ENCODE measurements at places on chromosomes 13 and 19.

DNA sequence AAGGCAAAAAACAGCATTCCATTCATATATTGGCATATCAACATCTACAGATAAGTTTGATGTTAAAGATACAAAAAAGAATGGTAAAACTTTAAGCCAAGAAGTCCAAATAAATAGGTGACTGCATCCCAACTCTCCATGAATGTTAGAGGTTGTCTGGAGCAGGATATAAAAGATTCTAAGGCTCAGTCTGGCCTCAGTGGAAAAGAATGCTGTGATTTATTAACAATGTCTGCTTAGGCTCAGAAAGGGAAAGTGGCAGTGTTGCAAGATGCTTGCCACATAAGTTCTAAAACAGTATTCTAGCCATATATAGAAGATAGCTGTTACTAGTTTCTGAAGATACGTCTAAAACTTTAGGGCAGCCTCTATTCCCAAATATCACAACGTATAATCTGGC, 179.8 kb upstream of the NBEA start:
- DNase-seq = no peak

- DNase-seq = no peak
Measured at GRCh38 chr13:65609350-65609749, 1620.8 kb downstream of the PCDH9 start.

GRCh38 chr19:10105509-10106099, 558 bp upstream of the PPAN start:
- no peak for DNase-seq

GRCh38 chr19:15317392-15318071, 14.8 kb downstream of the BRD4 start:
- DNase-seq = no peak

DNA sequence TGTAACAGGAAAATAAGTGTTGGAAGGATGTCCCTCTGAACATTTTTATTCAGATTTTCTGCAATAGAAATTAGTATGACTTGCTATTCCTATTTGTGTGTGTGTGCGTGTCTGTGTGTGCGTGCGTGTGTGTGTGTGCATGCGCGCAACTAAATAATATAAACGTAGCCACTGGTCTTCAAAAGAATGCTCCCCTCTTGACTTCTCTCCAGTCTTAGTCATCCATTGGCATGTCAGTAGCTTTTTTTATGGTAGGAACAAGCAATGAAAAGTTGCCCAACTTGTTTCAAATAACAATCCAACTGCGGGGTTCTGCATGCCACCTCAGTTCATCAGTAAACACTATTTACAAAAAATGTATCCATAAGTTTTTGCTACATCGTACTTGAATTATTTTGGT, 249.6 kb downstream of the GPC6 start:
- DNase-seq = no peak

DNA sequence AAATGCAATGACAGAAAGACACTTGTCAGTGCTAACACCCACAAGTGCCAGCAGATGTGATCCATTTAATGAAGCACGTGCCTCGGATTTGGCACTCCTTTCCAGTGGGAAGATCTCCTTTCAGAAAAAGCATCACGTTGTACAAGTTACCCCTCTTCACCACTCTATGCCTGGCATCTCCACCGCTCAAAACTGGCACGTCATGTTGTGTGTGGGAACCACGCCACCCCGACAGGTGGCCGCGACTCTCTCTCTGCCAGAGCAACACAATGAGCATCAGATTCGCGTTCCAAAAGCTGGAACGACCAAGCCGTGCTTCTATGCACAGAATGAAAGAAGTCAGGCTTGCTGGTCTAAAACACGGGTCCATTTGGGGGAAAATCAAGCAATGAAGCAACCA, 24.3 kb downstream of the TMTC4 start:
- DNase-seq = no peak

- no peak for DNase-seq
Measured at GRCh38 chr13:98144801-98145350, 2.0 kb downstream of the FARP1 start.

DNA sequence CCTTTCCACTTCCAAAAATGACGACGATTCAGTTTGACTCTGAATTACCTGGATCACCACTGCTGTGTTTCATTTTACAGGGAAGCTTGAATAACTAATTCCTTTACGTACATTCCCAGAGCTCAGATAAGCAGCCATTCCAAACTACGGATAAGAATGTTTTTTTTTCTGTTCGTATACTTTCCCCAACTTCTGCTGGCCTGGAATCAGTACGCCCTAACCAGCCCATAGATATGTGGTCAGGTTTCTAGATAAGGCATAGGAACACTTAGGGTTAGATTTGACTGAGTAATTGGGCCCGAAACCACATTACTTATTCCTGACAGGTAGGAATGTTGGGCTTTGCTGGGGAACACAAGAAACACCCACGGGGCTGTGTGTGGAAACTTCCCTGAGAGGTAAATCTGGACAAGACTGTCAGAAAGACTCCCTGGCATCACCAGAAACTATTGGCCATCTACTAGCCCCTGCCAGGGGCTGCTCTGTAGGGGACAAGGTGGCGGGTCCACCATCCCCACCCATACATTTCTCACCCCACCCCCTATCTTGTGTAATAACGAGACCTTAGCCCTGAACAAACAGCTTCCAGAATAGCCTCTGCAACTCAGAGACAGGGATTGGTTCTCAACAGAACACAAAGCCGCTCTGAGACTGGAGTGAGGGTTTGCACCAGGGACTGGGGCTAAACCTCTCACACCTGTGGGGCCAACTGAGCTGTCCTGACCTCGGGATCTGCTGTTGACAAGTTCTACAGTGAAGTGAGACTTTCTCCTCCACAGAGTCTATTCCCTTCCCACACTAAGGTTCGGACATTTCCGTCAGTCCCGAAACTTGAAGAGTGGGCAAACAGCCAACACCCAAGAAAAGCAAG, 15.6 kb downstream of the RHPN2 start:
- DNase-seq = no peak

- DNase-seq = no peak
Measured at GRCh38 chr13:100534147-100534843, 54.3 kb downstream of the GGACT start.

- DNase-seq = no peak
Measured at GRCh38 chr13:112951674-112952371, 17.2 kb upstream of the MCF2L start.

DNA sequence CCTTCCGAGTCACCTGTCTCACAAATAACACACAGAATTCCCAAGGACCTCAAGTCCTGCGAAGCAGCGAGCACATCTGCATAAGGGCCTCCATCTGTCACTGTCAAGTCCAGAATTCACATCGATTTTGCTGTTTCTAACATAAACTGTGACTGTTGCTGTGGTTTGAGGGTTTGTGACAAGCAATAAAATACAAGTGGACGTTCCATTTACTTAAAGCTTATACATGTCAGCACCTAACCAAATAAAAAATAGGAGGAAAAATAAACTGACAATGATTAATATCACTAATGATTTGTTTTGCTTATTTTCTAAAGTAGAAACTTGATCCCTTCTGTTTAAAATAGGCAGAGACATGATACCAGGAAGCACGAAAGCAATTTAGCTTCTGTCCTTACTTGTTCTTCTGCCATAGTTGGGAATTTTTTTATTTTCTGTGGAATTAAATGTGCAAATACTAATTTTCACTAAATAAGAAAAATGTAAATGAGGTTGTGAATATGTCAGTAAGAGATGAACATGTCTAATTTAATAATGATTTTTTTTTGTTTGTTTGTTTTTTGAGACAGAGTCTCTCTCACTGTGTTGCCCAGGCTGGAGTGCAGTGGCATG, 279.1 kb downstream of the FGF9 start:
- DNase-seq = no peak

- DNase-seq = no peak
Measured at GRCh38 chr13:33862016-33862415, 44.1 kb downstream of the RFC3 start.

- no peak for DNase-seq
Measured at GRCh38 chr19:8826371-8826770, 5.7 kb downstream of the ZNF558 start.

DNA sequence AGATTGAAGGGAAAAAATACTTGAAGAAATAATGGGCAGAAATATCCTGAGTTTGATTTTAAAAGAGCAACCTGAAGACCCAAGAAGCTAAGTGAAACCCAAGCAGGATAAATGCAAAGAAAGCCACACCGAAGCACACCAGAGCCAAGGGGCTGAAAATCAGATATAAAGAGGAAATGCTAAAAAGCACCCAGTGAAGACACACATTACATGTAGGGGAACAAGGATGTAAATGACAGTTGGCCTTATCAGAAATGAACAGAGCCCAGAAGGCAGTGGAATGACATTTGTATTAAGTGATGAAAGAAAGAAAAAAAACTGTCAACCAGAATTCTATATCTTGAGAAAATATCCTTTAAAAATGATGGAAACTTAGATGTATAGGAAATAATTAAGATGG, 139.1 kb downstream of the SLC7A1 start:
- no peak for DNase-seq

DNA sequence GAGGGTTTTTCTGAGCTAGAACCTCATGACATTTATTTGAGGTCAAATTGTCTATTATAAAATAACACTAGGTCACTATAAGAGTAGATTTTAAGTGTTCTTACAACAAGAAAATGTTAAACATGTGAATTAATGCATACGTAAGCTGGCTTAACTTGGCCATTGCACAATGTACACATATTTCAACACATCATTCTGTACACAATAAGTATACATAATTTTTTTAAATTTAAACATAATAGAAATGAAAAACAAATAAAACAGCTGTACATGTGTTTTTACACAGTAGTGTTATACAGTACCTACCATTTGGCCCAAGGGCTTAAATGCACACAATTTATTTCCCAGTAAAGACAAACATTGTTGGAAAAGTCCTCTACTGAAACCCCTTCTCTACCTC, 269.9 kb downstream of the DACH1 start:
- DNase-seq = no peak

GRCh38 chr13:46354156-46355087, 32.6 kb downstream of the RUBCNL start:
- no peak for DNase-seq

GRCh38 chr13:39536906-39537305, 66.1 kb downstream of the LHFPL6 start:
- DNase-seq = no peak

GRCh38 chr13:101977475-101977874, 424.4 kb downstream of the FGF14 start:
- DNase-seq = no peak

DNA sequence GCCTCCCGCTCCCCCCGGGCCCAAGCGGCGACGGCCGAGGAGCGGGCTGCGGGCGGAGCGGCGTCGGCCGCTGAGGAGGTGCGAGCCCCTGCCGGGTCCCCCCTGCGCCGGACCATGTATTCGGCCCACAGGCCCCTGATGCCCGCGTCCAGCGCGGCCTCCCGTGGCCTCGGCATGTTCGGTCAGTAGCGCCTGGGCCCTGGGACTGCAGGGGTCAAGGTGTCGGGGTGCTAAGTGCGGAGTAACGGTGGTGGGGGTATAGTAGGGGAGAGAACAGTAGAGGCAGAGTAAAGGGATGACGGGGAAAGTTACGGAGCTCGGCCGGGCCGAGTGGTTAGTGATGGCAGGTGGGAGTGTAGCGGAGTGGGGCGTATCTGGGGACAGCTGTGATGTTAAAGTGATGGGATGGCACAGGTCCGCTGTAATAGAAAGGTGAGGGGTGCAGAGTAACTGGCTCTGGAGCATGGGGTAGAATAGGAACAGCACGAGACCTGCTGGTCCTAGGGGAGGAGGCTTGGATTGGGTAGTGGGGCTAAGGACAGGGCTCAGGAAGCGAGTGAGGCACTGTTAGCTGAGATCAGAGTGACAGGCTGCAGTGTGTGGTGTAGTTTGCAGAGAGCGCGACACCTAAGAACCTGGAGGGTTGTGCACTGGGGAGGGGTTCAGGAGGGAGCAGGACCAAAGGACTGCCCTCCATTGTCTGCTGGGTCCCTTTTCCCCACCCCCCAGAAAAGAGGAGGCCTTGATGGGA, 15.7 kb downstream of the CIC start:
- DNase-seq = peak; percentile 36

GRCh38 chr19:32691952-32692726, 518 bp downstream of the NUDT19 start:
- DNase-seq = peak; percentile 55

DNA sequence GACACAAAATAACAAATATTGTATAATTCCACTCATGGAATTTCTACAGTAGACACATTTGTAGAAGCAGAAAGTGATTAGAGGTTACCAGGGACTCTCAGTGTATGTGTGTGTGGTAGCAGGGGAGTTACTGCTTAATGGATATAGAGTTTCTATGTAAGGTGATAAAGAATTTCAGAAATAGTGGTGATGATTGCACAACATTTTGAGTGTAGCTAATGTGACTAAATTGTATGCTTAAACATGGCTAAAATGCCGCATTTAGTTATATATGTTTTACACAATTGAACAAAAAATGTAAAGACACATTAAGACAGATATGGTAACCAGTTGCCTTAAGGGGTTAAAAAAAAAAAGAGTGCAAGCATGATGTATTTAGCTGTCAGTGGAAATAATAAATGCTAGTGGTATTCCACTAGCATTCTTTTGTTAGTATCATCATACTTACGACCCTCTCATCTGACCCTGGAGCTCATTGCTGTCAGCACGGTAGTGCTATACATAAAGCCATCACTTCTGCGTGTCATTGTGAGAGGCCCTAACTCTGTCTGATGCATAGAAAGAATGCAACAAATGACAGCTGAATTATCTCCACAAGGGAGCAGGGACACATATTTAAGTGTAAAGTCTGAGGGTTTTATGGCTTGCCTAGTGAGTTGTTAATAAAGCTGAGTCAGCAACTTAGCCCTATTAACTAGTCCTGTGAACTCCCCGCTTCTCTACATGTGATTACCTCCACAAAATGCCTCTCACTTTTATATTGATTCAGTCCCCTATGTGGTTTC, 134.1 kb upstream of the RXFP2 start:
- no peak for DNase-seq

GRCh38 chr13:44732503-44733098, 156.5 kb upstream of the TSC22D1 start:
- no peak for DNase-seq

- DNase-seq = no peak
Measured at GRCh38 chr13:105087945-105088344, 1447.5 kb downstream of the EFNB2 start.

Data from CD4-positive, alpha-beta memory T cell (primary cell).